ENCODE measurements at places on chromosomes 3 and 15. TPM values are rescaled to one million over a fixed set of nuclear protein-coding genes. Genes with fewer than 3 reads are reported as not detected.

IL1RAP gene
- 14.7 TPM for total RNA-seq

DNA sequence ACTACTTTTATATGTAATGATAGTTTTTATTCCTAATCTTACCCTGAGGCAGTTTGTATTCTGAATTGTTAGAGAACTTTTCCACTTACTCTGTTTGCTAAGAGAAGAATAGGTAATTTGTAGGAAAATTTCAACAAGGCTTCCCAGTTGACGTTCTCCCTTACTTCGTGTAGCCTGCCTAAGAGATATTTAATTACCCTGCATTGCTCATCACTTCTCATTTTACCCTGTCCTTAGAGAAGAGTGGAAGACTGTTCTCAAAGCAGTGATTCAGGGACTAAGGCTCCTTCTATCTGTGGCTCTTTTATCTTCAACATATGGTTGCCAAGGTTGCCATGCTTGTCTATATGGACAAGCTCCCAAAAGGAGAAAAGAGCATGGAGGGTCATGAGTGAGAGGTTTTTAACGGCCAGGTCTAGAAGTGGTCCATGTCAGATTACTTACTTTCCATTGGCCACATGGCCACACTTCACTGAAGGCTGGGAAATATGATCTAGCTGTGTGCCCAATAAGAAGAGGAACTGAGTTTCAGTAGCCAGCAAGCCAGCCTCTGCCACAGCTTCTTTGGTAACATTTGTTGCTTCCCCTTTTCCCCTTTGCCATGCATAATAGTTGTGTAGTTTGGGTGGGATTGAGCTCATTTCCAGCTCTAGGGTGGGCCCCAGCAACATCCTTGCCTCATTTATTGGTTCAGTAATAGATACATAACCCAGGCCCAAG is 22.1 kb downstream of the PDE8A start:
- no peak for DNase-seq

KCNMB2 gene
- not detected for total RNA-seq

GRCh38 chr3:58999134-58999773 is 50.6 kb downstream of the CFAP20DC start:
- DNase-seq: no peak

- DNase-seq: no peak
Observed at GRCh38 chr15:55526559-55527036, 18.6 kb upstream of the DNAAF4 start.

GRCh38 chr3:151576511-151577137 is 115.8 kb upstream of the IGSF10 start:
- no peak for DNase-seq

GPR62 gene
- not detected for total RNA-seq

CLSTN2 gene
- not detected for total RNA-seq

DNA sequence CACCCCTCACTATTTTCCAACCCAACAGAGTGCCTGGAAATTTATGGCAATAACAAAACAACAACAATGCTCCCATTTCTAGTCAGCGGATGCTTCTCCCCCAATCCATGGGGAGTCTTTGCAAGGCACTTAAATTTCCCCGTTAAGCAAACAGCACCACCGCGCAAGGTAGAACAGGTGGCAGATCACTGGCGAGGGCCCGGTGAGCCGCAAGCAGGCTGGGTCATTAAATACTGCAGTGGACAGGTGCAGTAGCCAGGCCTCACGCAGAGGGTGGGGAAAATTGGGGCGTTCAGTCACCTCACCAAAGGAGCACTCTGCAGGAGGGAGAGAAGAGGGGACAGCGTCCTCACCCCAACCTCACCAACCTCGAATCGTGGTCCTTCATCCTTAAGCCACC is 147.5 kb downstream of the NTRK3 start:
- no peak for DNase-seq

DNA sequence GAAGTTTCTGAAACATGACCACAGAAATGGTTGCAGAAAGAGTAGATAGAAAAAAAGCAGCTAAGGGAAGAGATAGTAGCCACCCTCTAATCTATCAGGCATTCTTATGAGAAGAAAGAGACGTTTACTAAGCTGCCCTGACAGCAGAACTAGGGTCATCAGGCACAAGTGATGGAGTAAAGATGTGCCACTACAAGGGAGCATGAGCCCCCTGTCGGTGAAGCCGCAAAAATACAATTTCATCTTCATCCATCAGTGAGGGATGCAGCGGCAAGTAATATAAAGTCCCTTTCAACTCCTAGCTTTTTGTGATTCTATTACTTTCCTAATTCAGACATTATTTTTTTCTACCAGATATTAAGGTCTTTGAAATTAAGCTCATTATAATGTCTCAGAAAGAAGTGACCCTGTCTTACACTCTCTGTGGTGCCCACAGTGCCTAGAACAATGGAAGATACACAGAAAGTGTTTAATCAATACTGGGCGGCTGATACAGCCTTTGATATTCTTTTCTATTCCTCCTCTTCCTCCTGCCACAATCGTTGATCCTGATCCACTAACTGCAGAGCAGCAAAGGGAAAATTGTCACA is 651.6 kb downstream of the NTRK3 start:
- no peak for DNase-seq

CLDN16 gene
- not detected for total RNA-seq

DNA sequence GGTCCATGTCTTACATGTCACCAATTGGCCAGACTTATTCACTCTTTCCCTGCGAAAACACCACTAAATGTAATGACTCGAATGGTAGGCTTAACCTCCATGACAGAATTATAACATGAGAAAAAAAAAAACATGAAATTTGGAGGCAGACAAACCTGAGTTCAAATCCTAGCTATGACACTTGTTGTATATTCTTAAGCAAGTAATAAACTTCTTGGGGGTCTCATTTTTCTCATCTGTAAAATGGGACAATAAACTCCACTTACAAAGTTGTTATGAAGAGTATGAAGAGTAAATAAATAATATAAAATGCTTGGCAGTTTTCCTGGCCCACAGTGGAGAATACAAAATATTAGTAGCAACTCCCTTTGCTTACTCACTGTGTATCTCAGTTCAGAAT is 11.4 kb upstream of the EIF1B start:
- DNase-seq: no peak

DNA sequence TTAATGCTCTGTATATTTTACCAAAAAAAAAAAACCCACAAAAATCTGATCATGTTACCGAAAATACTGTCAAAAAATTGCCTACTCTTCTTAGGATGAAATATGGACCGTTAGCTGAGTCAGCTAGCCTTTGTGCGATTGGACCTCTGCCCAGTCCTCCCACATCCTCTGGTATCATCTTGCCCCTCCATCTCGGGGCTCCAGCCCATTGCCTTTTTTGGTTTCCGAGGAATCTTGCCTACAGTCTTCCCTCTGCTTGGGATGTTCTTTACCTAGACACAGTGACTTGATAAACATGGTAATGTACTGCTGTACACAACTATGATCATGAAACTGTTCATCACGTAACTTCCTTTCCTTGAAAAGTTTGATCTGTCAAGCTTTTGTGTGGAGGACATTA is 371.4 kb downstream of the SV2B start:
- DNase-seq: no peak

DNA sequence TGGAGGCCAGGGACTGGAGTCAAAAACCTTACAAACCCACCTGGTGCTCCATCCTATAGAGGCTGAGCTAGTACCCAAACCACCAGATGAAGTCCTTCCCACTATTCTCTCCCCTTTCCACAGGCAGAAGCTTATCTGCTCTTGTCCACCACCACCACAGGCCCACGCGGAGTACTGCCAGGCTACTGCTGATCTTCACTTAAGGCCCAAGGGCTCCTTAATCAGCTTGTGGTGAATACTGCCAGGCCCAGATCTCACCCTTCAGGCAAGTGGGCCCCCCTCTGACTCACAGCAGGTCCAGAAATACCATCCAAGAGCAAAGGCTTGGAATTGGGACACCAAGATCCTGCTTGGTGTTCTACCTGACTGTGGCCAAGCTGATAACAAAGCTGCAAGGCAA is 598.1 kb upstream of the CBLB start:
- no peak for DNase-seq

DNA sequence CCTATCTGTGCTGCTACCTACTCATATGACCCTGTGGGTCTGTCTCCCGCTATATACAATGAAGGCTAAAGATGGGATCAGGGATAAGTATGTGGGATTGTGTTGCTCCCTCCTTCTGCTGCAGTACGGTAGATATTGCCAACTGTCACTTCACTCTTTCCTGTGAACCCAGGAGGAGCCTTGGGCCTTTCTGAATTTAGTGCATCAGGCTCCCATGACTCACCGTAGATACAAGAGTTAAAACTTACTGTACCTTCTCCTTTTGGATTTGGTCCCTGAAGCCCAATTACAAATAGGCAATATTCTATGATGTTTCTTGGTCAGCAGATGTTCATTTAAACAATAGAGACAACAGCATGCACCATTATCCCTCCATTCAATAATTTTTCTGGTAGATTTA is 27.4 kb downstream of the MITF start:
- DNase-seq: no peak

MORC1 gene
- total RNA-seq: not detected

DNA sequence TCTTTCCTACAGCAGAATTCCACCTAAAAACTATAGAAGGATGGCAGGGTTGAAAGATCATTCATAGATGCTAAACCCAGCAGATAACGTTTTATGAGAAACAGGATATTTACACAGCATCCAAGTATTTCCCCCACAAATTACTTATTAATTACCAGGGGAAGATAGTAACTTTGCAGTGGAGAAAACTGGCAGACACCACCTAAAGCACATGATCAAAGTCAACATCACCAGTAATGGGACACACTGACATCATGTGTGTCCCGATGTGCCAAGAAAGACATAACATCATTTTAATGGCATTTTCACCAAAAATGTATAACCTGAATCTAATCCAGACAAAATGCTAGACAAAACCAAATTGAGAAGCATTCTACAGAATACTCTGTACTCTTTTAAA is 220.4 kb upstream of the THBS1 start:
- DNase-seq: no peak

DNA sequence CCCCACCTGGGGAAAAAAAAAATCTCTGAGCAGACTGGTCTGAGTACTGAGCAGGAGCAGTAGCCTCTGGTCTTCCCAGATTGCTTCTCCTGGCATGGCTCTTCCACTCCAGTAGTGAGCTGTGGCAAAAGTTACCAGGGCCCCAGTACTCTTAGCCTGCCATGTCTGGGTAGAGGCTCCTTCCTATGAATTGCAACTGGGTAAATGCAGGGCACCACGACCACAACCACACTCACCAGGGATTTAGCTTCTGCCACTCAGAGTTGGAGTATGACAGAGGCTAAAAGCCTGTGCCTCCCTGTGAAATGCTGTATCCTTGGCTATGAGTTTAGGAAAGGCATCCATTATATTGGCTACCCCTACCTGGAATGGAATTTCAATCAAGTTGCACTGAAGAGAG is 67.9 kb upstream of the CCDC54 start:
- no peak for DNase-seq

- no peak for DNase-seq
Observed at GRCh38 chr15:42716626-42717025, 20.3 kb downstream of the CDAN1 start.

DNA sequence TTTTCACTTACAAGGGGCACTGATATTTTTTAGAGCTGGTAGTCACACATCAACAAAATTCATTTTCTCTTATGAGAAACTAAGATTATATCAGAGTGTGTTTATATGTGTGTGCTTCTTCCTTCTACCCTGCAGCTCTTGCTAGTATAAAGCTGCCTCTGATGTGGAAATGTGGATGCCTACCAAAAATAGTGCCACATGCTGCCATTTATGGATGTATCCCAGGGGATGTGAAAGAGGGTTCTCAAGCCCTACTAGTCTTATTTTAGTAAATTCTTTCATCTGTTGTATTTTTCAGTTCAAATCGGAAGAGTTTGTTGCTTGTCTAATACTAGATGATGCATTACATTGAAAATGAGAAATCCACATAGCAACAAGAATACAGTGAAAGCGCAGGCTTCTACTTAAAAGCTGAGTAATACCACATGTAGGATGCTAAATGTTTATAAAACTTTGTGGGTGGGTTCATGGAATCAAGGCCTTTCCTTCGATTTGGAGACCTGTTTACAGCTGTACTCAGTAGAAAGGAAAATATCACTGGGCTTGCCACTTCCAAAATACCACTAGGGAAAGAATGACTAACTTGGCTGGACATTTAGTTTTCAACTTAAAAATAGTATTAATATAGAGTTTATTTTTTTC is 399.2 kb downstream of the EPHA3 start:
- DNase-seq: no peak

DNA sequence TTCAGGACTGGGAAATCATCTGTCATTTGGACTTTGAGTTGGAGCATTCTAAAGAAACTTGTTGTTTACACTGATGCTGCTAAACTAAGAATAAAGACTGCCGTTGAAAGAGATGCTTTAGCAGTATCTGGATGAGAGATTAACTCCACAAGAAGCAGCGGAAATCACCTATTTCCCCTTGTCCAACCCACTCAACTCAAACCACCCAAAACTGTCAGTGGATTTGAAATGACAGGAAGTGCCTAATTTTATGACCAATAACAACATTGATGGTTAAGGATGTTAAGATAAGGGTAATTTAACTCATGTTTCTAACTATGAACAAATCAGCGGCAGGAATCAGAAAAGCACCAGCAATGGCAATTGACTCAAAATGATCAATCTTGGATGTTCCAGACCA is 110.8 kb upstream of the NR2F2 start:
- no peak for DNase-seq
